Aorta (tissue), 5 donors: ENCODE measurements at places on chromosomes 4 and X.

DNA sequence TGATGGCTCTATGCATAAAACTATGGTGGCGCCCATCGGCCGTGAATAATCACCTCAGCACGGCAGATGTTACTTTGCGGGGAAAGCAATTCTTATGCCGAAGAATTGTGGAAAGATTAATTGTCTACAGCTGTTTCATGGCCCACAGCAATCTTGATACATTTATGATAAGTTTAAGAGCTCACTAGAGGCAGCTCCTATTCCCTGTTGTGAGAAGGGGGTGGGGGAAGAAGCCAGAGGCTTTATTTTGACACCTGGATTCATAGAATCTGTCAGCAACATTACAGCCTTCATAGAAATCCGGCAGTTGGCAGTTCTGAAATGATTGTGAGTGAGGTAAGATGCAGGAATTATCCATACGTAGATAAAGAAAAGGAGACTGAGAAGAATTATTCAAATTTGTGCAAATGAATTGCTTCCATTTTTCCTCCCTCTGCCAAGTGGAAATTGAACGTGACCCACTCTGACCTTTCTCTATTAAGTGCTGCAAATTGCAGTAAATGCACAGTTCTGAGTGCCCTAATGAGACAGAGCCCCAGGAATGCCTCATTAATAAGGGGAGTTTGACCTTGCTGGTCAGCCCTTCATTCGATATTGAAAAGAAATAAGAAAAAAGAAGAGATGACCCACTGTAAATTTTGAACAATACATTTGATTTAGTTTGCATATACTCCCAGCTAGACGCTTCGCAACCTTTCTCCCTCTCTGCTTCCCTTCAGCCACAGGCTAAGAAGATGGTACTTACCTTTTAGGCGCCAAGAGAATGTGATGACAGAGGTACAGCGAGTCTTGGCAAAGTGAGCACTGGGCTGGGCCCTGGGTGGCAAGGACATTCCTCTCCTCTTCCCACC lies 188.8 kb downstream of the GPAT3 start:
- H3K4me1 ChIP-seq: no peaks in the 10 kb centered on the region
- DNase-seq: no peak
- H3K27ac ChIP-seq: no peak overlapping the region
- H3K36me3 ChIP-seq: no peaks in the 10 kb centered on the region
- no peak overlapping the region for H3K4me3 ChIP-seq

GRCh38 chr4:184453365-184454160 lies 20.8 kb downstream of the IRF2 start:
- H3K4me3 ChIP-seq: no peak overlapping the region
- H3K4me1 ChIP-seq: no peaks in the 10 kb centered on the region
- H3K36me3 ChIP-seq: no peaks in the 10 kb centered on the region
- H3K27ac ChIP-seq: no peak overlapping the region

DNA sequence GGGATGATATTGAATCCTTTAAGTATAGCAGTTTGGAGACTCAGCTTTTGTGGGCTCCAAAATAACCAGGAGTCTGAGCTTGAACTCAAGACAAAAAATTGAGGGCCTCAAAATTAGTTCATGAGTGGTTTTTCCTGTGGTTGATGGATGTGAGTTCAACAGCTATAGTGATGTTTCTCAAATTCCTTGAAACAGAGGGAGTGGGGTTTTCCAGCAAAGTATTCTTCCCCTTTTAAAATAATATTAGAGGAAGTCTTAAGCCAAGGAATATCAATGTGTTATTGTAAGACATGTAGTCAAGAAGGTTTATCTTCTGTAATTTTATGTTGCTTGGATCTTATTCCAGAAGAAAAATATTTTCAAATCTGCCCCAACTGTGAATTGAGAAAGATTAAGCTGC lies 10.6 kb downstream of the OTC start:
- no peak overlapping the region for H3K27ac ChIP-seq
- no peaks in the 10 kb centered on the region for H3K27me3 ChIP-seq
- no peaks in the 10 kb centered on the region for H3K36me3 ChIP-seq

- no peaks in the 10 kb centered on the region for H3K36me3 ChIP-seq
- no peaks in the 10 kb centered on the region for H3K4me1 ChIP-seq
- DNase-seq: no peak
- no peaks in the 10 kb centered on the region for H3K27me3 ChIP-seq
- H3K4me3 ChIP-seq: no peak overlapping the region
Observed at GRCh38 chr4:10765386-10765785, 80.8 kb upstream of the CLNK start.

DNA sequence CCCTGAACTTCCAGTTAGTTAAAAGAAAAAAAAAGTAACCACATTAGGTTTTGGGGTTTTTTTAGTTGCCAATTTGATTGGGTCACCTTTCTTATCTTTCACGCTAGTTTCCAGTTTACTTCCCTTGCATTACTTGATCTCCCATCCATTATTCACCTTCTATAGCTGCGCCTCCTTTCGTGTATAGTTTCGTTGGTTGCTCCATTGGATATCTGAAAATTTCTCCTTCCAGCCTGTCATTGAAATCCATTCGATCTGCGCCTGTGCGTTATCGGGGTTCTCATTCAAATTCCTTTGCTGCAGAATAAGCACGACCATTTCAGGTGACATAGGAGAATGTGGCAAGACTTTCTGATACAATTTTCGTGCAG lies 764 bp downstream of the TRAPPC11 start:
- no peaks in the 10 kb centered on the region for H3K36me3 ChIP-seq
- DNase-seq: no peak
- H3K4me3 ChIP-seq: peak overlapping the region; percentile 97
- no peaks in the 10 kb centered on the region for H3K27me3 ChIP-seq
